WTC11 (cell line): ENCODE measurements at places on chromosomes 6 and 20. TPM values are rescaled to one million over a fixed set of nuclear protein-coding genes. Genes with fewer than 3 reads are reported as not detected.

DNA sequence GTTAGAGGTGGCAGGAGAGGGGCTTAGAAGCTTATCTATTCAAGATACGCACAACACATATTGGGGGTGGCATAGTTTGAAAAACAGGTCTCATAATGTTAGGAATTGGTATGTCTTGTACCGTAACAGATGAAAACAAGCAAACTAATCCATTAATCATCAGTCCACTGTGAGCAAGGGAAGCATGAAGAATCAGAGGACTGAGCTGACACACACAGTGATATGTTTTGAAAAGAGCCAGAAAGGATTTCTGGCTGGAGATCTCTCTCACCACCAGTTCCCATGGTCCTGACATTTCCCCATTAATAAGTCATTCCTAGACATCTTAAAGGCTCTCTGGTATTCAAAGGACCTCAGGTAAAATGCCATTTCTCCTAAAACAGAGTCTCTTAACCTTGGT lies 158.8 kb upstream of the PHACTR1 start:
- DNase-seq, result no peak

DNA sequence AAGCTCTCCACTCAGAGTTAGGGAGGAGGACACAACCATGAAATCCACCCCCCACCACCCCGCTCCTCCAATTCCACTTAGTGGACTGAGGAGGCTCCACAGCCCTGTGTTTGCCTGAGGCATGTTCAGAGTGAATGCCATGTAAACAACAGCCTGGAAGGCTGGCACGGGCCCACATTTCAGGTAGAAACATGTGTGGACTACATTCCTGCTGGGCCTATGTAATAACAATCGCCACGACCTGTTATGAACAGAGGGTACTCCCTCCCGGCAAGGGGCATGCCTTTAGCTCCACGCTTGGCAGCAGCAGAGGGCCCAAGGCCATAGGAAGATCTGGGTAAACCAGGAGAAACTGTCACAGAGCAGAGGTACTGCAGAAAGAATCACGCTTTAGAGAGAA lies 65.5 kb downstream of the ISM1 start:
- no peak for DNase-seq

DNA sequence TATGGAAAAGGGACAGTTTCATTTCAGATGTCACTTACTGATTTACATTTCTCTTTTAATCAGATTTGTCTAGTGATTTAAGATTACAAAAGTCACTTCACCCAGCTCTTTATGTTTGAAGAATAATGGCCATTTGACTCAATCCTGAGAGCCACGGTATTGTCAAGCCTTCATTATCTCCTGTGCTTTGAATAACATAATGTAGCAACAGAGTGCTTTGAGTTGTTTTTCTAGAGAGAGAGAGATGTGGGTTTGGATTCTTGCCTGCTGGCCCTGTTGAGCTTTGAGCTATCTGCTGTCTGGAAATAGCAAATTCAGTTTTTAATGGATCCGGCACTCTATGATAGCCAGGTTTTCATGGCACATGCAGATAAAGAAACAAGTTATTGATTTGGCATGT lies 478.4 kb upstream of the SOX4 start:
- DNase-seq, result no peak

DNA sequence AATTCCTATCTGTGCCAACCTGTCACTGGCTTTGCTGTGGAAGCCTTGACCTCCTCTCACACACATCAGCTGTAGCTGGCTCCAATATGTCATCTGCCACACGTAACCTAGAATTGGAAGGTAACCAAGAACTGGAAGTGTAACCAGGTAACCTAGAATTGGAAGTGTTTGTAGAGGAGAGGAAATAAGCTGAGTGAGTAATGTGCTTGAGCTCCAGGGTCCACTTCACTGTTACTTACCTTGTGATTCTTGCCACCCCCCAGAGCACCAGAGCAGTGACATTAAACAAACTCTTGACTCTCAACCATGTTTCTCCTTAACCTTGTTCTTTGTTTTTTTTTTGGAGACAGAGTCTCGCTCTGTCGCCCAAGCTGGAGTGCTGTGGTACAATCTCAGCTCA lies 350.5 kb downstream of the NRN1 start:
- DNase-seq, result no peak

- no peak for DNase-seq
Measured at GRCh38 chr6:3259491-3259958, 778 bp downstream of the PSMG4 start.

GRCh38 chr6:65701325-65701724 lies 5.7 kb downstream of the EYS start:
- DNase-seq, result no peak

GRCh38 chr6:26327450-26328264 lies 37.3 kb upstream of the BTN3A2 start:
- peak; percentile 88 for DNase-seq

DNA sequence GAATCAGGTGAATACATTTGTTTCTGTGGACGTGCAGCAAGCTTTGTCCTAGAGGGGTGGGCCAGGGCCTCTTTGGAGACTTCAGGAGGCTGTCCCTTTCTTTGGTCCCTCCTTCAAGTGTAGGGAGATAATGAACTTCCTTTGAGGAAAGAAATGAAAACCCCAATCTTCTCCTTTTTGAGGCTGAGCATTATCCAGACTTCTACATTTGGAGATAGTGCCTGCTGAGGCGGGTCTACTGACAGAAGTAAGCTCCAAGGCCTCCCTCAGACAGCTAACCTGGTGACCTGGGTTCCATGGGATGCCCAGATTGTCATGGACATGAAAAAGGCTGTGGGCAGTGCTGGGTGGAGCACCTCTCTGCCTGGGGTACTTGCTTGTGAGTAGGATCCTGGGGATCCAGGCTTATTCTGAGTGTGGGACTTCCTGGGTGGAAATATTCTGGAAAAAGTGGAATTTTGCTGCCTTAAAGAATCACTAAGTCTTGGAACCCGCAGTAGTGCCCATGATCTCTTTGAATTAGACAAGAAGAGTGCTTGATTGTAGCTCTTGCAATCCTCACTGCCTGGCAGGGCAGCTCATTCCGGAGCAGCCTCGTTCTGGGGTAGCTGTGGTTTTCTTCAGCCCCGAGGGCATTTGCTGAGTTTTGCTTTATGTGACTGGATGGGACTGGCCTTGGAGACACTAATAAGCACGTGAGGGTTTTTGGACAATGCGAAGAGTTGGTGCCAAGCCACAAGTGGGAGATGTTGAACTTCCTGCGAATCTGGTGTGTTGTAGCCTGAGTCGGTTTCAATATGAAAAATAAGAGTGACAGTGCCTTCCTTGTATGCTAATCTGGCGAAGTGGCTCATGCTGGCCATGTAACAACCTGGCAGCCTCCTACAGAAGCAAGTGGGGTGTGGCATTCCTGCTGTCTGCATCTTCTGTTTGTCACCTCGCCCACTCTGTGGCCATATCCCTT lies 28.1 kb downstream of the SNRNP48 start:
- no peak for DNase-seq

GRCh38 chr20:31909253-31910070 lies 39.0 kb downstream of the TTLL9 start:
- DNase-seq, result no peak

DNA sequence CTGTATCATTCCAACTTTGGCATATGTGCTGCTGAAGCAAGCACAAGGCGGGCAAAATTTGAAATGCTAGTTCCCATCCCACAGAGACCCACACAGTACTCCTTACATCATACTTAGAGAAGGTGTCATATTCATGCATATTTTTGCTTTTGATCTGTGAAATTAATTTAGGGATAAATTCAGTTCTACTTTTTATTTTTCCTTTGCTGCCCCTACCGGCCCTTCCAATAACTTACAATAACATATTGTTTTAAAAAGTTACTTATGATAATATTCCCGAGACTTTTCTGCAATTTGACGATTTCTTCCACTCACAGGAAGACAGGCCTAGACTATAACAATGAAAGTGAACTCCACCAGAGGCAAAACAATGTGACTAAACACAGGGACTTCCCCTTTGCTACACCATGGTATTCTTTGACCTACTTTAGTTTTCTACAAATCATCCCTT lies 35.0 kb downstream of the SESN1 start:
- DNase-seq, result no peak

- no peak for DNase-seq
Measured at GRCh38 chr20:2879146-2879545, 5.9 kb downstream of the PTPRA start.

DNA sequence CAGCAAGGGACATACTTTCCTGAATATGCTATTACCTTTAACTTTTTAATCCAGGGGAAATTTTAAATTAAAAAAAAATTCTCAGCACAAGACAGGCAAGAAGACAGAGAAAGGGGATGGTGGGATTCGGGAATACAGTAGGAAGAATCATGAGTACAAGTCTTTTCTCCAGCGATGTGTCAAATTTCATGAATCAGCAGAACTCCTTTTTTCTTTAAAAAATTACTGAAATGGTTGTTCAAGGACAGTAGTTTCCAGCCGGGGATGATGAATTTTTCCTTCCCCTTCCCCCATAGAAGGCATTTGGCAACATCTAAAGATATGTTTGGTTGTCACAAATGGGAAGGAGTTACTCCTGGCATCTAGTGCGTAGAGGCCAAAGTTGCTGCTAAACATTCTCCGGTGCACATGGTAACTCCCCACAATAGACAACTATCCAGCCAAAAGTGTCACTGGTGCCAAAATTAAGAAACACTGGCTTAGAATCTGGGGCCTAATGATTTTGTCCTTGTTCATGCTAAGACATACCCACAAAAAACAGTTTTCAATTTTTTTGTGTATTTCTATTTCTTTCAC lies 450.2 kb downstream of the CBLN4 start:
- no peak for DNase-seq

DNA sequence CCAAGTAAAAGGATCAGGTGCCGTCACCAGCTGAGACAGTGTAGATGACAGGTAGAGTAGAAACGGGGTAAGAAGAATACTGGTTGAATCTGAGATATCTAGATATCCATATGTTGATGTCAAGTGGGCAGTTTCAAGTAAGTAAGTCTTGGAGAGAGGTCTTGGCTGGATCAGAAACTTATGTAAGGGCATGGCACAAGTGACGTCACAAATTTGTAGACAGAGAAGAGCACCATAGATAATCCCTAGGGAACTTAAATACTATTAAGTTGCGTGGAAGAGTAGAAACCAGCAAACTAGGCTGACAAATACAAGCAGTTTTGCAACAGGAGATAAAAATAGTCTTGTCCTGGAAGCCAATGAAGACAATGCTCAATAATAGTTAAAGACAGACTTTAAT lies 123.2 kb downstream of the KHDRBS2 start:
- DNase-seq, result no peak

DNA sequence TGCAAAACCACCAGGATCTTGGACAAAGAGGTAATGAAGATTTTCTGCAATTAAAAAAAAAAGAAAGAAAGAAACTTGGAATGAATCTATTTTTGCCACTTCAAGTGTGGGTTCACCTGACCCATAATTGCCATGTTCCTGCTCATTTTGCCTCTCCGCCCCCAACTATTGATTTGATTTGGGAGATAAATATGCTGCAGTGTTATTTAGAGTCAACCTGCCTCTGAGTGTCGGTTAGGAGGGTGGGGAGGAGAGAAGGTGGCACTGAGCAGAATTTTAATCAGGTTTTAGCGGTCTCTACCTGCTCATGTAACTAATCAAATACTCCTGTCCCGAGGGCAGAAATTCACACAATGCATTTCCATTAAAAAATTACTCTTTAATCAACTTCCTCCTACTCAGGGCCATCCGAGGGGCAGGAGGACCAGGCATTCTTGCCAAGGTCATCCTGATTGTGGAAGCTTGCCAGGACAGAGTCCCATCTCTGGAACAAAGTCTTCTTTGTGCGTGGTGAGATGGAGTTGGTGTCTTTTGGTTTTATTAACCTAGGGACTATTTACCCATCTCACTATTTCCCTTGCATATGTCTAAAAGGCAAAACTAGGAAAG lies 300.1 kb downstream of the CDH26 start:
- DNase-seq, result no peak

- no peak for DNase-seq
Measured at GRCh38 chr6:105974986-105975385, 111.2 kb upstream of the PRDM1 start.

- no peak for DNase-seq
Measured at GRCh38 chr6:118080547-118080946, 173.5 kb downstream of the SLC35F1 start.

GRCh38 chr6:140370441-140370840 lies 996.0 kb upstream of the CITED2 start:
- DNase-seq, result no peak

DNA sequence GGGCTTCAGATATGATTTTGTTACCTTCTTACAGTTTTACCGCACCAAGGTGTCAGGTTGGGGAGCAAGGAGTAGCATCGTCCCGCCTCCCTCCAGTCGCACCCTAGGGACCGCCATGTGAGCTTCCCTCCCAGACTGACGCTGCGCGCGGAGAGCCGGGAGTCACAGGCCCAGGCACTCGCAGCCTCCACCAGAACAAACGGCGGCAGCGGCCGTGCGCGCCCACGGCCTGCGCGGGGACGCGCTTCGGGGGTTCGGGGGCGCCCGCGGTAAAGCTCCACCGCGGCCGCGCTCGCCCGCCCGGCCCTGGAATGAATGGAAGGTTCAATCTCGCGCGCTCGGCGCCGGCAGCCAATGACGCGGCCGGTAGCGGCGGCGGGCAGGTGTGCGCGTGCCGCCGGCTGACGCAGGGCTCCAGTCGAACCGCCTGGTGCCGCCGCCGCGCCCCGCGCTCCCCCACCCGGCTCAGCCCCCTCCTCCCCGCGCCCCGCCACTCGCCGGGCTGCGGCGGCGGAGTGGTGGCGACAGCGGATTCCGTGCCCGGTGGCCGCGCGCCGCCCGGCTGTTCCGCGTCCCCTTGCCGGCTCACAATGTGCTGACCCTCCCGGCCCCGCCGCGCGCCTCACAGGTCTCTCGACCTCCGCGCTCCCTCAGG lies 16.5 kb upstream of the LIN28B start:
- DNase-seq, result peak; percentile 86

GRCh38 chr6:54935739-54936138 lies 89.2 kb downstream of the FAM83B start:
- DNase-seq, result no peak

Gene RRAGD
- total RNA-seq, result 14.1 to 25.4 TPM (median 18.0 TPM) in 3 replicates

Gene WFDC2
- total RNA-seq, result 76.4 to 114 TPM (median 99.4 TPM) in 3 replicates

Gene CPNE1
- 287 to 312 TPM (median 299 TPM) in 3 replicates for total RNA-seq

Gene BTN1A1
- total RNA-seq, result 0.14 to 0.15 TPM in 2 of 3 replicates, not detected in the other

Gene PRL
- total RNA-seq, result not detected in 3 replicates

Gene NT5DC1
- 67.1 to 70.1 TPM (median 67.9 TPM) in 3 replicates for total RNA-seq

Gene MAS1
- total RNA-seq, result 0.53 to 0.68 TPM (median 0.62 TPM) in 3 replicates

Gene SLC12A5
- total RNA-seq, result 6.6 to 8.5 TPM (median 7.2 TPM) in 3 replicates

Gene ZNF334
- total RNA-seq, result 18.7 to 20.1 TPM (median 19.2 TPM) in 3 replicates

Gene MCHR2
- not detected in 3 replicates for total RNA-seq

Gene VWA7
- total RNA-seq, result 1.2 to 1.8 TPM (median 1.4 TPM) in 3 replicates
